ENCODE measurements at places on chromosomes 2 and 18.
A peak's percentile ranks its signal among the peaks of the same experiment; 100 is the strongest.

GRCh38 chr2:130963849-130964793 is 127.4 kb downstream of the ARHGEF4 start:
- no peak for DNase-seq

DNA sequence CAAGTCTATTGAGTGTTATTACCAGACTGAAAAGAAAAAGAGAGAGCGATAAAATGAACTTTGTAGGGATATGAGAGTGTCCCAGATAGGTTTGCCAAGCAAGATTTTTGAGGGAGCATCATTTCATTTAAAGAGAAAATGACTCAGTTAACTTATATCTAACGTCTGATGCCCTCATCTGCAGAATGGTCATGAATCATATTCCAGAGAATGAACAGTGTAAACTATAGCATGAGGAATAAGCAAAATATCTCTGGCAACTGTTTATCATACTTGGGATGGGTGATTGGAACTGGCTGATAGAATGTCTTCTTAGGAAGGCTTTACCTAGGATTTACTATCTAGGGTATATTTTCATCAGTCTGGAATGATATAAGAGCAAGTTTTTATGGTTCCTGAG is 289.4 kb downstream of the CMPK2 start:
- no peak for DNase-seq

DNA sequence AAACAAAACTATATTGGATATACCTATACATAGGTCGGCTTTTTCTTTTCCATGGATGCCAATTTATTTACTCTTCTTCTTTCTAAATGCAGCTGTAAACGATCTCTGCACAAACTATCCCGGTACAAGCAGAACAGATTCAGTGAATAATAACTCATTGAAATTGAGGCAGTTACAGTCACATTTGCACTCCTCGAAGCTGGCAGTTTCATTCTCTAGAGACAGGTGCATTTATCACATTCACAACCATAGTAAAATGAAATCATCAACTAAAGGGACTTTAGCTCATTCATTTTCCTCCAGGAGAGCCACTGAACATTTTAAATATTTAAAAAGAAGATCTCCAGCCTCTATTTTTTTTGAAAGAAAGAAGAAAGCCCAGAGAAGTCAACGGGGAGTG is 551.7 kb downstream of the LRP1B start:
- DNase-seq, result peak; percentile 8

DNA sequence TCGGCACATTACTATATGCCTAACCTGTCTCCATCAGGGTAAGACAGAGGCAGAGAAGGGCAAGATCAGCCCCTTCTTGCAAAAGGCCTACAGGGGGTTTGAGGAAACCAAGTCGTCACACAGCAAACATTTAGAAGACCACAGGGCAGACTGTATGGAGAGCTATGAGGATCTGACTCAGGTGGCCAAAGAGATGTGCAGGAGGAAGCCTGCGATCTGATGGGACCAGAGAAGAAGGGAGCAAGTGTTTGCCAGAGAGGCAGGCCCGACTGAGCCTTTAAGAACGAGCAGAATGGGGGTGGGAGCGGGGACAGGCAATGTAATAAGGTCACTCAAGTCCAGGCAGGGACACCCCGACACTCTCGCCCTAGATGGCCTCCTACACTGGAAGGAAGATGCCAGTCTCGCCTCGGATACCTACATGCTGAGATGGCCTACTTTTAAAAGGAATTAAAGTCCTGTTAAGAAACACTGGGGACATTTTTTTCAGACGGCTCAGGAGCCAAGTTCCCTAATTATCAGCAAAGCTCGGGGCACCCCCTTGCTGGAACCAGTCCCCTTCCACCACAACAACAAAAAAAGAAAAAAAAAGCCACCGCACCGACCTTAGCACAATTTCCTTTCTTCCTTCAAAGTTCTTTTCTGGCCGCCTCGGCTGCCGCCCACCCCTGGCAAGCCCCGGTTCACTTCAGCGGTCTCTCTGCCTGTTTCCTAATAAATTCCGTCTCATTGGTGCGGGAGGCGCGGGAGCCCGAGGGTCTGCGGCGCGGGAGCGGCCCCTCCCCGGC is 1.5 kb downstream of the SFXN5 start:
- no peak for DNase-seq

DNA sequence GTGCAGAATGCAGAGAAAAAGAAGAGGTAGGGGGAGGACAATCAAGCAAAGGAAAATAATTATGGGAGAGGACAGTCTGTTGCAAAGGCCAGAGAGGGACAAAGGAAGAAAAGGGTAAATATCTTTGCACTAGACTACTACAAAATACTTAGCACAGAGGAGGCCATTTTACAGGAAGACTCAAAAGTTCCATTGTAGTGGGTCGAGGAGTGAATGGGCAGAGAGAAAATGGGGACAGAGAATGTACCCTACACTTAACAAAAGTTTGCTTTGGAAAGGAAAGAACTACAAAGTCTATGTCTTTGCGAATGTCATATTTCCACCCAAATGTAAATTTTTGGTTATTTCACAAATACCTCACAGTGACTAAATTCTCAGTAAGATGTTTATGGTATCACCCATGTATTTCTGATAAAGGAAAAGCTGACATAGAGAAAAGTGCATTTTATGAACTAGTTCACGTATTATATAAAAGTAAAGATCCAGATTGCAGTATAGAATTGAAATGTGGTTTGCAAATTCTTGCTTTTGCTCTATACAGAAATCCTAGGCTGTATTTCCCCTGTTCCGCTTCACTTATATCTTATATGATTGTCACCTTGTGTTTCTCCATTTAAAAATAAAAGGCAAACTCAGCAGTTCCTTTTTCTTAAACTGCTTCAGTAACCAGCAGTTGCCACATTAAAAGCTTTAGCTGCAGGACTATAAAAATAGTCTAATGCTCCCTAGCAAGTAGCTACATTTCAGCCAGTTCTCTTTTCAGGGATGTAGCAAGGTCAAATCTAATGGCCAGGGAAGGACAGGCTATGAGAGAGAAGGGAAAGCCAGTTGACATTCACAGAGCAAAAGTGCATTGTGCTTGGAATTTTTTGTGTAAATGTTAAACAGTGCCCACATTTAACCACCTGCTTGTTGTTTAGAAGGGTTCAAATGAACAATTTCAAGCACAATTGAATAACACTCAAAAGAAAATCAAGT is 79.7 kb upstream of the CYTIP start:
- DNase-seq, result no peak

DNA sequence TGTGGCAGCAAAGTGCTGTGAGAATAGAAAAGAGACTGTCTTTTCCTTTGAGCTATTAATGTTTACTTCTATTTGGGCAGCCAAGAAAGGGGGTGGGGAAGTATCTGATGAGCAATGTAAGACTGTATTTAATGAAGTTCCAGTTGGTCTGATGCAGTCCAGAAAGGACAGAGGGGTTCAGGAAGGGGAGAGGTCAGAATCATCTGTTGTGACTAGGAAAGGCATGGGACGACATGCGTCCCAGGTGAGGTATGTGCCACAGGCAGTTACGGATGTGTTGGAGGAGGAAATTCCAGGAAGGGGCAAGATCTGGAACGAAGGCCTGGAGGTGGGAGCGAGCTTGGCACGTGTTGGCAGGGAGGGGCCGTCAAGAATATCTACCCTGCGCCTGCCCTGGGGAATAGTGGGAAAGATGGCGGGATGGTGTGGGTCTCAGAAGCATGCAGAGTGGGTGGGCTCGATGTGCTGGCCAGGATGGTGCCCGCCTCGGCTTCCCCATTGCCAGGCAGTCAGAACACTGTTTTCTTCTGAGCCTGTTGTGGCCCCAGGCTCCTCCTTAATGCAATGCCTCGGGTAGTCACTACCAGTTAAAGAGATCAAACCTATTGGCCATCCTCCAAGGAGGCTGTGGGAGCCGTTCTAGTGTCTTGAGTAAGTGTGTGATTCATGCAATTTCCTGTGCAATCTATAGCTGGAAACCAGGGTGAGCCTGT is 57.8 kb upstream of the TXNDC2 start:
- DNase-seq, result no peak

DNA sequence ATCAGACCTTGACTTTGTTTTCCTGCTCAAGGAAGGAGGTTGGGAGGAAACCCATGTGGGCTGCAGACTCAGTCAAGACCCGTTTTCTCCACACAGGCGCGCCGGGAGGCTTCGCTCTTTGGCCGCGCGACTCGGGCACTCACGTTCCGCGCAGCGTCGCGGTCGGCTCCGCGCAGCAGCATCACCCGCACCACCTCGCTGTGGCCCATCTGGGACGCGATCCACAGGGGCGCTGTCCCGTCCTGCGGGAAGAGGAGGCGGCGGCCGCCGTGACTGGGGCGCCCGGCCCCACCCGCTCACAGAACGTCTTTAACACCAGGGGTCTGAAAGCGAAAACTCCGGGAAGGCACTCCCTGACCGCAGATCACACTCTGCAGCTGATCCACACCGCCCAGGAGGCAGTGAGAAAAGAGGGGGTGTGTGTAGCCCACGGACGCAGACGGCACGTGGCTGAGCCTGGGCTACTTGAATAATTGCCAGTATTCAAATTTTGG is 33.1 kb upstream of the NPC1 start:
- DNase-seq, result no peak

- no peak for DNase-seq
Measured at GRCh38 chr18:52937840-52938239, 597.8 kb downstream of the DCC start.

Measured in NCI-H1436 (cell line).